ENCODE measurements at places on chromosomes 6 and 20.

GRCh38 chr6:72974276-72974675, 251.0 kb downstream of the KHDC1L start:
- DNase-seq = no peak

DNA sequence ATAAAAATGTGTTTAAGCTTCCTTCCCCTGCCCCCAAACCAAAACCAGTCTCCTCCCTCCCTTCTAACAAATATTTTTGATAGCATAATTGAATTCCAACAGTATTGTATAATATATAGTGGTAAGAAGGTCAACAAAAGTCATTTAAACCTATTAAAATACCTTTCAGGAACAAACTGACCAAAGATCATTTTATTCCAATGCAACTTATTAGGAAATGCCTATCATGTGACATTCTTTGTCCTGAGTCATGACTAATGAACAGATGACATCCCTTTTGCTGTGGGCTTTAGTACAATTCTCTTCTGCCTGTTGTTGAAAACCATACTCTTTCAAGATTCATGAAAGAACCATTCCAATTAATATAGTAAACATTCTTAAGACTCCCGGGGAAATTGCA, 51.5 kb upstream of the TRAF3IP2 start:
- no peak for DNase-seq

GRCh38 chr6:9412951-9413559, 977.7 kb upstream of the SLC35B3 start:
- DNase-seq = no peak

DNA sequence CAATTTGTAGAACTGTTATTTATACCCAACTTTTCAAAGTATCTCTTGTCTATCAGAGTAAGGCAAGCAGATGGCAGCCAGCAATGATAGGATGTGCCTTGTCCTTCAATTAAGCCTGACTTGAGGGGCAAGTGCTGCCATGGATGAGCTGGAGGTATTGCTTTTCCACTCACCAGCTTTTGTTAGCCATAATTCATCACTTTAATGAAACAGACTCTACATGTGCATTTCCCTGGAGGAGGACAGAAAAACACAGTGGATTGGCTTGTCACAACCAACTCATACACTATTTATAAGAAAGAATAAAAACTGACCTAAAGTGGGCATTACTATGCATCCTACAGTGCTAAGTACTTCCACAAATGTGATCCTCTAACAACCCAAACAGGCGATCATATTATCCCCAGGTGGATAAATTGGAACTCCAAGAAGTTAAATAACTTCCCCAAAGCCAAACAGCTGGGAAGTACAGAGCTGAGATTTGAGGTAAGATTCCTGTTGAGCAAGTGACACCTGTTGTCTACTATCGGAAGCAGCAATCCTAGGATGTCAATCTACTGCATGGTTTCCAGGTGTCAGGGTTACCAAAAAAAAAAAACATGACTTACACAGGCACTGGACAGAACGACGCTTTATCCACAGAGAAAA, 73.9 kb upstream of the NRSN1 start:
- DNase-seq = no peak

- no peak for DNase-seq
Observed at GRCh38 chr6:161088676-161089328, 97.2 kb downstream of the MAP3K4 start.

- DNase-seq = no peak
Observed at GRCh38 chr6:12288914-12289313, 1.2 kb upstream of the EDN1 start.

DNA sequence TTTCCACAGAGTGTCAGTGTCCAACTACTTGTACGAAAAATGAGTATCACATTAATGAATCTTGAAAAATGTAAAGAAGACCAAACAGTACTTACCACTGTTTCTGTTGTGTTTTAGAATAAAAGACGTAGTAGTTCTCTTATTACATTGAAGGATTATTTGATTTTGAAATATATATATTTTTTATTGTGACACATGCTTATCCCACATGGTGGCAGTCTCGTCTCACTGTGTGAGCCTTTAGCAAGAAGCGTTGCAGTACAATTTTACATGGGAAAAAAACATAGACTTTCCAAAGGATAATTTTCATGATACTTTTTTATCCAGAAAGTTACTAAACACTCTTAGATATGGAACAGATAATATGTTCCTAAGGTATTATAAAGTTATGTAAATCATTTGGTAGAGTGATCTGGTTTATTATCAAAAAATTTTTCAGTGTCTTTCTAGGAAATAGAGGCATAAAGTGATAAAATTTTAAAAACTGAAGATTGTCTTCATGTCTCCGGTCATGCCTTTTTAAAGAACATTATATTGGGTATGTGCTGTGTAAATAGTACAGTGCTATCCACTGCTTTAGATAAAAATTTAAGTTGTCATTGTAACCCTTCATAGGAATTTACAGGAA, 117.5 kb upstream of the SAMD5 start:
- DNase-seq = no peak

DNA sequence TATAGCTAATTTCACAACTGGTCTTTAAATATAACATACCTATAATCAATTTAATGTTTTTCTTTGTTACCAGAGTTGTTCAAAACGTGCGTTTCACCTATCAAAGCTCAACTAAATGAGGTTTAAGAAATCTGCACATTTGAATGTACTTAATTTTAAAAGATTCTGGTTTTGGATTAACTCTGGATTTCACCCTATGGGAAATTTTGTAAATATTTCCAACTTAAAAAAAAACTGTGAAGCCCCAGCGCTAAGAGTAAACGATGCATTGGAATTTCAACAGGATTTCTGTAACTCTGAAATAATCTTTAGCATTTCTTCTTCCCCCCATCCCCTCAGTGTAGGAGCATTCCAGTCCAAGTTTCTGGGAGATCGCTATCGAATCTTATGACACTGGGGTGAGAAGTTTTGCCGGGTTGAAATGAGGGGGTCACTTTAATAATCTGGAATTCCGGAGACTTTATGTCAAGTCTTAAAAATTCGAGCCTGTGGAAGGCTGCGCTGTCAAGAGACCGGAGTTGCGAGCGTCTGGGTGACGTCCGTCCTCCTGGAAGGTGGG, 643 bp upstream of the MAP3K4 start:
- no peak for DNase-seq

DNA sequence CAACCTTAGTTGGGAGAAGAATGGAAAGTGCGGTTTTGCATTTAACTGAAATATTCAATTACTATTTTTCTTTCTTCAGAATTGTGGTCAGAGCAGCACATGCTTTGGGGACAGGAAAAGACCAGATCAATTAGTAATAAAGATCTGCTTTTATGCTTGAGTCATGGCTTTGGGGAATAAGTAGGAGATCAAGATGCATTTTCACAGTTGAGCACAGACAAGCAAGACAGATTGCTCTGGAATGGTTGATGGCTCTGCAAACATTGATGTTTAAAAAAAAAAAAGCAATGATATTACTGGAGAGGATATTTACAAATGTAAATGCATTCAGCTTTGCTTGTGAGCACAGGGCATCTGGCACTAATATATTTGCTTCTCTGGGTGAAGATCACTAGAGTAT, 224.4 kb upstream of the SASH1 start:
- DNase-seq = no peak

- DNase-seq = no peak
Observed at GRCh38 chr20:34540596-34541263, 17.8 kb upstream of the MAP1LC3A start.

DNA sequence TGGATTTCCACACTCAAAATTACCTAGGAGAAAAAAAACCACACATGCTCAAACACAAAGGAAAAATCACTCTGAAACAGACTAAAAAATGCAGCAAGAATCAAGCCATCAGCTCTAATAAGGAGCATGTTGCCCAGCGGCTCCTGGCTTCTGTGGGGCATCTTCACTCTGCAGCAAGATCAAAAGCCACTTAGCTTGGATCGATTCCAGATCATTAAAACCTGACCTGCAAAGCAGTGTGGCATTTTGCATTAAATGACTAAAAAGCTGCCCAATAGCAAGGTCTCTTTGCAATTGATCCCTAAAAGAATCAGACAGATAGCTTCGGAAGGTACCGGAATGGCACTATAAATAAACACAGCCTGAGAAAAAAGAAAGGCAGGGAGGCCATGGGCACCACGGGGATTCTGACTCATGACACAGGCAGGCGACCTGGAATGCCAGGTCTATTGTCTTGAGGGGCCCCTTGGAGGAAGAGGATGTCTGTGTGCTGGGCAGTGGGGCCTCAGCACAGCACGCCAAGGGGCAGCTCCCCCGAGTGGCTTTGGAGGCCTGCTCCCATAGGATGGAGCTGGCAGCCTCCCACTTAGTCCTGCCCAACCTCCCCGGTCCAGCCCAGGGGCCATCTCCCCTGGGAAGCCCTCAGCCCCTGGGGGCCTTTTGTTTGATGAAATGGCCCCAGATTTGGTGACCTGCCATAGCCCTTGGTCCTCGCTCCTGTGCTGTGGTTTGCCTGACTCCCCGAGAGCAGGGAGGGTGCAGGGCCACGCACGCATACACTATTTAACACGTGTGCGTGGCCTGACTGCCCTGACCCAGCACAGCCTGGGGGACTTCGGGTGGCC, 7.6 kb downstream of the LEMD2 start:
- DNase-seq = no peak

DNA sequence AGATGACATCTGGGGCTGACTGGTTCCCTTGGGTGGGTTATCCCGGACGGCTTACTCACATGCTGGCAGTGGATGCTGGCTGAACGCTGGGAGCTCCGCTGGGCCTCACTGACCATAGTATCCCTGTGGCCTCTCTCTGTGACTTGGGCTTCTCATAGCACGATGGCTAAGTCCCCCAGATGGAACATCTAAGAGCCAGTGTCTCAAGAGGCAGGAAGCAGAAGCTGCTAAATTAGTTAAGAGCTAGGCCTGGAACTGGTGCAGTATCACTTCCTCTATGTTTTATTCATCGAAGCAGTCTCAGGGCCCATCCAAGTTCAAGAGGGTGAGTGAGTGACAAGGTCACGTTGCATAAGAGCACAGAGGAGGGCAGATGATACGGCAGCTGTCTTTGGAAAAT, 116.5 kb upstream of the LAMP5 start:
- no peak for DNase-seq

DNA sequence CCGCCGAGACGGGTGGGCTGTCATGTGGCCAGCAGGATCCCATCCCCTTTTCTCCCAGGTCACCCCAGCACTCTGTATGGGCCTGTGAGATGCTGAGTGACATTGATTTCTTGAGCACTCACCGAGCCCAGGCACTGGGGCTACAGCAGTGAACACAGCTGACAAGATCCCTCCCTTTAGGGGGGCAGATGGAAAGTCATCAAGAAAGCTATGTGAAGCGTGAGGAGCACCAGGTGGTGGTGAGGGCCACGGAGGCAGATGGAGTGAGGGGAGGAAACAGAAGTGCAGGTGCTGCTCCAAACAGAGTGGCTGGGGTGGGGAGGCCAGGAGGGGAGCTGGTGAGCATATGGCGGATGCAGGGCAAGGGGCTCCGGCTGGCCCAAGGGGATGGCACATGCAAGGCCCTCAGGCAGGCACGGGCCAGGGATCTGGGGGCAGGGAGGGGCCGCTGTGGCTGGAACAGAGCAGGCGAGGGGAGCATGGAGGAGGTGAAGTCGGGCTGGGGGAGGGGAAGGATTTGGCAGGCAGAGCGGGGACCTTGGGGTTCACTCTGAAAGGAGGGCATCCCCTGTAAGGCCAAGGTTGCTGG, 184.0 kb downstream of the BMP7 start:
- no peak for DNase-seq

GRCh38 chr20:45212836-45213235, 6.0 kb downstream of the SEMG1 start:
- DNase-seq = no peak

DNA sequence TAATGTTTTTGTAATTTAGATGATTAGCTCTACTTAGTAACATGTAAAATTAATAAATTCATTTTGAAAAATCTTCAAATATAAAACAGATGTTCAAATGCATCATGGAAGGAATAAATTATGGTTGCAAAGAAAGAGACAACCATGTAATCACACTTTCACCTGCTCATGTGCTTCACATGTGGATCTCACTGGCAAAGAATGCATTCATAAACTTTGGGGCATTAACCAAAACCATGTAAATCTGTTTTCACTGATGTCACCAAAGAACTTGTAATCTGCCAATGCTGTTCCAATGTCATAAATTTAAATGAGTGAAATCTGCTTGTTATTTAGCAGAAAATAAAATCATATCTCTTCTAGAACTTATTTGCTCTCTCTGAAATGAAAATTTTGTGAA, 142.7 kb downstream of the TENT5A start:
- no peak for DNase-seq

- DNase-seq = no peak
Observed at GRCh38 chr6:35977308-35977707, 47.1 kb downstream of the SLC26A8 start.

DNA sequence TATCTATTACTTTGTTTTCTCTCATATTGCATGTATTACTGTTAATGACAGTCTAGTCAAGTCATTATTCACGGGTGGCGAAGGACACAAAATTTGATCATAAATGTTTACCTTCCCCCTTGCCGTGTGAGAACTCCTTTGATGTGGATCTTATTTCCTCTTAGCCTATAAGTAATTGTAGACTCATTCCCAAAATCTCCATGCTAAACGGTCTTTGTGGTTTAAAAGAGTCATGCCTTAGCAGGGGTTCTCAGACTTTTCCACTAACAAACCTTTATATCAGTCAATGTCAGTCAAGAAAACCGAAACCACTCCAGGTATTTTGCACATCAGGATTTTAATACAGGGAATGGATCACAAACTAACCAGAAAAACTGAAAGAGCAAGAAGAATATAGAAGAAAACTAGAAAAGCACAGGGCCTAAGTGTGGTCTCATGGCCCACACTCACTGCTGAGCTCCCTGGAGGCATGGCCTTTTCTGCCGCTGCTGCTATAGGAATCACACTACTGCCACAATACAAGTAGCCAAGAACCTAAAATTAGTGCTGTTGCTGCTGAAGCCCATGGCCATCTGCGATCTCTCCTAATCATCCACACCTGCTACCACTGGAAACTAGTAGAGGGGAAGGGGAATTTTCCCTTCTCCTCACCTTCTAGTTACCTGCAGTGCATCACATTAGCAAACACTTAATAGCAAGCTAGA, 186.0 kb upstream of the POU3F2 start:
- DNase-seq = no peak

- no peak for DNase-seq
Observed at GRCh38 chr6:150212778-150213177, 69.9 kb downstream of the PPP1R14C start.

GRCh38 chr6:132929141-132929540, 114.8 kb downstream of the RPS12 start:
- no peak for DNase-seq

DNA sequence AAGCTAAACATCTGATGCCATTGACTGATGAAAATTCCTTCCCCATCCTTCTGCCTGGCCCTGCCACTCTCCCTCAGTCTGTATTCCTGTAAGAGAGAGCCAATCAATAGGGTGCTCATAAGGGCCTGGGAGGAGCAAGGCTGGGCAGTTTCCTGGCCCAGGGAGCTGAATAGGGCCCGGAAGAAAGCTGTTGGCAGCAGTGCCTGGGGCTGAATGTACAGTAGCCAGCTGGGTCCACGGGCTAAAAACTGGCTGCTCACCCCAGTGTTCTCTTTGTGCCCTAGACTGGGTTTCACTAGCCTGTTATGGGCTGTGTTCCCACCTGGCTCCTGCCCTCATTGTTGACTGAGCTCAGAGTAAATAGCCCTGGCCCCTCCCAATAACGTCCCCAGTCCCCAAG, 1.7 kb upstream of the WFDC2 start:
- no peak for DNase-seq

- DNase-seq = no peak
Observed at GRCh38 chr20:11337361-11338130, 580.1 kb upstream of the BTBD3 start.

Measured in stimulated activated CD4-positive, alpha-beta T cell treated with anti-CD3 and anti-CD28 coated beads, Interleukin-4, amount 100 ng/mL, for 48 hours (primary cell).